Hypothalamus (tissue), 51 donors: ENCODE measurements at places on chromosomes 1 and 21.

- DNase-seq: no peak
These were observed 5.1 kb downstream of the CD1D start for GRCh38 chr1:158185770-158186169.

DNA sequence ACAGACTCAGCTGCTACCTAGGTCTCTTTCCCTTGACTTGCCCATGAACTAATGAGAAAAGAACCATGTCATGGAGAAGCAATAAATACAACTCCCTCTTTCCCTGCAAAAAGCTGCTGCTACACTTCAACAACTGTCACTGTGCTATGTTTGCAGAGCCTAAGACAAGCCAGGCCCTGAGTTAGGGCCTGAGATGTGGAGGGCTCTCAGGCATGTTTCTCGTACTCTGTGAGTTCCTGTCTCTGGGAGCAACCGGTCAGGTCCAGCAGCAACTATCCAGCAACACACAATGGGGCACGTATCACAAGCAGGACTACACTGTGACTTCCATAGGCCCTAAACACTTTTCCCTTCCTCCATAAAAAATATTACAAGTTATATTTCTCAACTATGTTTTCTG is 91.7 kb downstream of the JAK1 start:
- DNase-seq: no peak

- DNase-seq: no peak
These were observed 3.3 kb downstream of the PLA2G5 start for GRCh38 chr1:20073256-20073655.

DNA sequence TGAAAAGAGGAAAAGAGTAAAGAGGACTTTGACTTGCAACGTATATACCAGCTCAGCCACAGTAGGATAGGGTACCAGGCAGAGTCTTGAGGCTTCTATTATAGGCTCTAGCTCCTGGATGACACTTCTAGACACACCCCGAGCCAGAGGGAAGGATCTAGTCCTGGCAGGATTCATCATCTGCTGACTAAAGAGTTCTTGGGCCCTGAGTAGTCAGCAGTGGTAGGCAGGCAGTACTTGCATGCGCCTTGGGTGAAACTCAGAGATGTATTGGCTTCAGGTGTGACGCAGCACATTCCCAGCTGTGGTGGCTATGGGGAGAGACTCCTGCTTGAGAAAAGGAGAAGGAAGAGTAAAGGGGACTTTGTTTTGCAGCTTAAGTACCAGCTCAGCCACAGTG is 162.3 kb upstream of the APP start:
- no peak for DNase-seq

- DNase-seq: no peak
These were observed 4.9 kb downstream of the PLEKHN1 start for GRCh38 chr1:970973-971730.

DNA sequence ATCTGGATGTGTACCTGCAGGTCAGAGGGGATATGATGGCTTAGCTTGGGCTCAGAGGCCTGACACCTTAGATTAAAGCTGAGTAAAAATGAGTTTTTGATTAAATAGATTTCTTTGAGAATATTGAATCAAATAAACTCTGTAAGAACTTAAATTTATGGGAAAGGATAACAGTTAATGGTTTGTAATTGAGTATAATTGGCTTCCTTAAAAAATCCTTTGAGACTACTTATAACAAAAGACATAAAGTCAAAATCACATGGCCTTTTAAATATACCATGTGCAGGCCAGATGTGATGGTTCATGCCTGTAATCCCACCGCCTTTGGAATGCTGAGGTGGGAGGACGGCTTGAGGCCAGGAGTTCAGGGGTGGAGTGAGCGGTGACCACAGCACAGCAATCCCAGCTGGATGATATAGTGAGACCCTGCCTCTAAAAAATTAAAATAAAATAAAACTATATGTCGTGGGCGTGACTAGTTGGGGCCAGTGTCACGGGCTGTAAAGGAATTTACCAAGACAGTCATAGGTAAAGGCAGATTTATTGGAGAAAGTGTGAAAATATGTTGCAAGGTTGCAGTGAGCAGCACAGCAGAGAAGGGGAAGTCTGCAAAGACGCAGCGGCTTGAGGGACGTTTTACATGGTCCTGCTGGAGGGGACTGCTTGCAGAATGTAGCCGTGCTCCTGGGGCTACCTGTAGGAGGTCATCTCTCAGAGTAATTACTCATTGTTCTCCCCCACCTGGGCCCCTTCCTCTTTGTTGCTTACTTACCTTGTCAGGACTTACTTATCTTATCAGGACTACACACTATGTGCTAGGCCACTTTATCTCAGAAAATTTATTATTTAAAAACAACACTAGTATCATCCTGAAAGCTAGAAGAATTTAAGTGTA is 122.3 kb downstream of the ZMYM4 start:
- no peak for DNase-seq

DNA sequence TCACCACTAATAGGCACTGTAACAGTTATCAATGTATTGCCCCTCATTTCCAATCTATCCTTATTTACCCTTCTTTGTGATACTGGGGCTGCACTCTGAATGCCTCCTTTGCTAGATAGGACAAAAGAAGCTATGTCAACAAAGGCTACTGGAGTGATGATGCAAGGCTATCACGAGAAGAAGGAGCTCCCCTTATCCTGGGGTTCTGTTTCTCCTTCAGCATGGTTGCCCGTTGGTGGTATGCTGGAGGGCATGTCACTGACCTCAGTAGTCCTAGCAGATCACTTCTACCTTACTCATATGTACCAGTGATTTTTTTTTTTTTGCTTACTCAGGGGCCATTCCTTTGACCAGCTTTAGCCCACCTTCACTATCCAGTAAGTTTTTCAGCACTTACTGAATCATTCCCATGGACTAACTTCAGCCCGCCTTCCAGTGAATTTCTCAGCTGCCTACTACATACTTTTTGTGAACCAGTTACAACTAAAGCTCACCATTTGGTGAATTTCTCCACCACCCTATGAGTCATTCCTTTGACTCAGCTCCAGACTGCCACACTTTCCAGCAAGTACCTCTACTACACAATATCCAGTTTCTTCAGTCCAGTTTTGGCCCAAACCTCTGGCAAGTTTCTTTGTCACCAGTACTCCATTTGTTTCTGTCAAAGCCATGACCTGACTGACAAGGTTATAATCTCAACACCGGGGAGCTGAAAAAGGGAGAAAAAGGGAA is 944.5 kb downstream of the KCNT2 start:
- no peak for DNase-seq

DNA sequence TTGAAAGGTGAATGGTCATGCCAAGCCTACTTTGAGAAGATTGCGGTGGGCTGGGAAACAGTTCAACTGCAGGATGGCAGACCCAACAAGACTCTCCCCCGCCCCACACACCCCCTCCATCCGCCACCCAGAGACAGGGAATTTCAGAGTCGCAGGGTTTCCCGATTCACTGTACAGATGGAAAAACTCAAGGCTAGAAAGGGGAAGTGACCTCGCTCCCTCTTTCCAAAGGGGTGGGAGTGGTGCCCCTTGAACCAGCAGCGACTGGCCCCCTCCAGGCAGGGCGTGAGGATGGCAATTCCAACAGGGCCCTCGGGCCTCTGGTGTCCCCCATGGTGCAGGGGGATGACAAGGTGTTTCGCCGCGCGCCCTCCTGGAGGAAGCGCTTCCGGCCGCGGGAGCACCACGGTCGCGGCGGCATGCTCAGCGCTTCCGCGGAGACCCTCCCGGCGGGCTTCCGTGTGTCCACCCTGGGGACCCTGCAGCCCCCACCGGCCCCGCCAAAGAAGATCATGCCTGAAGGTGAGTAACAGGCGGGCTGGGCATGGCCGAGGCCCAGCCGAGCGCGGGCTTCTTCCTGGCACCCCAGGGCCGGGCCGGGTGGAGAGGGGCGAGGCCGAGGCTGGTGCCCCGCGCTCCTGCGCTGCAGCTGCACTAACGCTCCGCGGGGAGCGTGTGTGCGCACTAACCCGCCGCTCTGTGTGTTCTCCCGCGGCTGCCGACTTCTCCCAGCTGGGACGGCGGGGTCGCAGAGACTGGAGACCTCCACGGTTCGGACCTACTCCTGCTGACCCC is 10.4 kb downstream of the MYOG start:
- DNase-seq: no peak

DNA sequence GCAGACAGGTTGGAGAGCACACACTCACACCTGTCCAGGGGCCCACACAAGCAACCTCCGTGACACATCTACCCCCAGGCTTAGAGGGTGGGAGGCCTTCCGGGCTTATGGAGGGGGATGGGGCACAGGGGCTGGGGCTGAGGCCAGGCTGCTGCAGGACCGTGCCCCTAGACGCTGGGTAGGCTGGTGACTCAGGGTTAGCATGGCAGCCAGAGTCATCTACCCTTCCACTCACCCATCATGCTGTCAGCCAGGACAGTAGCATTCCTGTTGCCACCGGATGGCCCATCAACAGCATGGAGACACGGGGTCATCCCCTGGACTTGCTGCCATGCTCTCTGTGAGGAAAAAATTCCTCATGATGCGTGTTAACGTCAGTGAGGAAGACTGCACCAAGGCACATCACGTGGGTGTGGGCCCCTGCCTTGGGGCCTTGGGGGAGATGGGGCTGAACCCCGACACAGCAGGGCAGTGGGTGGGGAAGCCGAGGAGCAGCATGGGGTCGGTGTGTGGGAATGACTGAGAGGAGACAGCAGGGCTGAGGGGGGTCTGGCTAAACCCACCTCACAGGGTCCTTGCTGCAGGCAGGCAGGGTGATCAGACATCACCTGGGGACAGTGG is 52.8 kb downstream of the WNT9A start:
- DNase-seq: no peak

- no peak for DNase-seq
These were observed 442.6 kb upstream of the ADGRL2 start for GRCh38 chr1:81358151-81358550.

- no peak for DNase-seq
These were observed 84.7 kb downstream of the WLS start for GRCh38 chr1:68147534-68148171.
